ENCODE measurements at places on chromosomes 16 and 17.

- no peak for DNase-seq
Measured at GRCh38 chr17:63308272-63308671, 137.8 kb downstream of the CYB561 start.

DNA sequence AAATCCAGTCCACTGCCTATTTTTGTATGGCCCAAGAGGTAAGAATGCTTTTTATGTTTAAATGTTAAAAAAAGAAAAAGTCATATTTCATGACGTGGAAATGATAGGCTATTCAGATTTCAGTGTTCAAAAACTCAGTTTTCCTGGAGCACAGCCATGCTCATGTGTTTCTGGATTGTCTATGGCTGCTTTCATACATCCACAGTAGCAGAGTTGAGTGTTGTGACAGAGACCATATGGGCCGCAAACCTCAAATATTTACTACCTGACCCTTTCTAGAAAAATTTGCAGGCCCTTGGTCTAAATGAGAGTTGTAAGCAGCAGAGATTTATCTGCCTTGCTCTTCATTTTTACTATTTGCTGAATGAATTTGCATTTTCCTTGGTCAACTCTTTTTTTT is 264.1 kb downstream of the CBLN1 start:
- no peak for DNase-seq

GRCh38 chr17:62219221-62219899 is 154.3 kb upstream of the MED13 start:
- DNase-seq: no peak

- no peak for DNase-seq
Measured at GRCh38 chr17:32927724-32928585, at the start of gene TMEM98. Gene TMEM98 (plus strand): TSS chr17:32928153. CDS start chr17:32931529, 3,376 bp downstream.

GRCh38 chr16:82603784-82604411 is 22.9 kb upstream of the CDH13 start:
- no peak for DNase-seq

GRCh38 chr16:71635632-71636031 is 9.6 kb downstream of the MARVELD3 start:
- DNase-seq: no peak

- DNase-seq: no peak
Measured at GRCh38 chr17:72219137-72219823, 98.5 kb downstream of the SOX9 start.

DNA sequence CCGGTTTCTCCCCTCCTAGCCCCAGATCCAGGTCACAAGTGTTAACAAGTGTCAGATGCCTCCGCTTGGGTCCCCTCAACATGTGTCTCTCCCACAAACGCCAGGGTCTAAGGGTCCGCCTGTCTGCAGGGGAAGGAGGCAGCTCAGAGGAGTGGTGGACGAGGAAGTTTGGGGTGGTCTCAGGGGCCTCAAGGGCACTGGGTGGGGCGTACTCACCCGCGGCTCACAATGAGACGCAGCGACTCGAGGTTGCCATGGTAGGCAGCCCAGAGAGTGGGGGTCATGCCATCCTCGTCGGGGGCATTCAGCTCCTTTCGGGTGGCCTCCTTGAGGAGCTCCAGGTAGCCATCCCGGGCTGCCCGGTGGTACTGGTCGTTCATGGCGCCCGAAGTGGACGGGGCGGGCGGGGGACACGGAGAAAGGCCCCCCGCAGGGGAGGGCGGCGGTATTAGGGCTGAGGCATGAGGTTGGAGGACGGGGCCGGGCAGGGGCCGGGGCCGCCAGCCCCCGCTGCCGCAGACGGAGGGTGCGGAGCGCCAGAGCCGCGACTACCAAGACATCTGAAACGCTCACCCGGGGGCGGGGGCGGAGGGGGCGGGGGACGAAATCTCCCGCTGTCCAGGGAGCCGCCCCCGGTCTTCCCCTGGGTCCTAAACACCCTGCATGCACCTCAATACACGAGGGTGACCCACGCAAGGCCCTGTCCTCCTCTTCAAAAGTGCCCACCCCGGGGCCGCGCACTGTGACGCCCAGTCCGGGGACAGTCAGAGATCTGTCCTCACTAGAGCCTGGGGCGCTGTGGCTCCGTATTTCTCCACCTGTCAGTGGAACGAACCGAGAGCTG is at the start of gene USH1G:
Gene USH1G, minus strand, starts transcription at position 562 of the 844 bp plus-strand sequence. Its CDS starts 182 bp downstream, at position 380.
- DNase-seq: no peak

DNA sequence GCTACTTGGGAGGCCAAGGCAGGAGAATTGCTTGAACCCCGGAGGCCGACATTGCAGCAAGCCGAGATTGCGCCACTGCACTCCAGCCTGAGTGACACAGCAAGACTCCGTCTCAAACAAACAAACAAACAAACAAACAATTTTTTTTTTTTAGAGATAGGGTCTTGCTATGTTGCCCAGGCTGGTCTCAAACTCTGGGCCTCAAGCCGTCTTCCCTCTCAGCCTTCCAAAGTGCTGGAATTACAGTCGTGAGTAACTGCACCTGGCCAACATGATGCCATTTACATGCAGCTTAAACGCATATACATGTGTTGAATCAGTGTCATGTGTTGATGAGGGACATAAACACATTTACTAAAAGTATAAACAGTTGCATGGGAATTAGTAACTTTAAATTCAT is 2.0 kb upstream of the SLFN5 start:
- DNase-seq: no peak

GRCh38 chr16:53971616-53972015 is 267.7 kb downstream of the FTO start:
- no peak for DNase-seq

DNA sequence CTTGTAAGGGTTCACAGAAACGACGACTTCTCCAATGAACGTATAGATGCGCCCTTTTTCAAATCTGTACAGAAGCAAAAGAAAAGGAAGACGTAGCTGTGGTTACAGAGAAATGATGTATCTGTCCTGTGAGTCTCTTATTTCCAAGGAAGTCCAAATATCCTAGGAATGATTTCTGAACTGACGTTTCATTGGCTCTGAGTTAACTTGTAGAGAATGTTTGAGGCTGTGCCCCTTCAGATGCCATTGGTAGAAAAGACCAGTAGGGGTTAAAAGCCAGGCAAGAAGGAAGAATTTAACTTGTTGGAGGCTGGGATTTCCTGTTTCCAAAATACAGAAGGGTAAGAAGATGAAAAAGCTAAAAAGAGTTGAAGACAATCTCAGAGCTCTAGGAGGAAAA is 96.2 kb downstream of the MYO1D start:
- no peak for DNase-seq

- DNase-seq: no peak
Measured at GRCh38 chr17:81035521-81036196, 708 bp downstream of the BAIAP2 start.

- DNase-seq: no peak
Measured at GRCh38 chr16:6956511-6956910, 376.1 kb upstream of the RBFOX1 start.

DNA sequence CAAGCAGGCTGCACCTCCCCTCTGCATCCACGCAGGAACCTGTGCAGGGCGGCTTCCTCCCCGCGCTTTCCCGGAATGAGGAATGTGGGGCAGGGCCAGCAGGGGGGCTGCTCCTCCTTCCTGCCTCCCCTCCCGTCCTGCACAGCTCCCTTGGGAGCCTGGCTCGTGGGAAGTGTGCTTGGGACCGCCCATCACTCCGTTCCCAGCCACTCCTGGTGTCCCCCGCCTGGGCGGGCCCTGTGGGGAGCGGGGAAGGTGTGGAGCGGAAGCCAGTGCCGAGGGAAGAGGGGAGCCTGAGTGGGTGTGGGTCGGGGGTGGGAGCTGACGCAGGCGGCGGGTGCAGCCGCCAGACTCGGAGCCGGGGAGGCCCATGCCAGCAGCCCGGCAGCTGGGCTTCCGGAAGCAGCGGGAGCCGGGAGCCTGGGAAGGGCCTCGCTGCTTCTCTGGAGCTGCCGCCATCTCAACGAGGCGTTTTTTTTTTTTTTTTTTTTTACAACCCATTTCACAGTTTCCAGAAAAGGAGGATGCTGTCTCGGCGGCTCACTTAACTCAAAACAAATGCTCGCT is 24.1 kb downstream of the BAHCC1 start:
- DNase-seq: no peak

GRCh38 chr17:50087246-50087911 is 7.8 kb upstream of the PDK2 start:
- peak; percentile 60 for DNase-seq

All from stimulated activated CD4-positive, alpha-beta T cell treated with anti-CD3 and anti-CD28 coated beads, Interleukin-1b, Interleukin-23, amount 100 ng/mL, for 1 hour (primary cell).